HS-27A (cell line): ENCODE measurements at places on chromosomes 12 and 14.

DNA sequence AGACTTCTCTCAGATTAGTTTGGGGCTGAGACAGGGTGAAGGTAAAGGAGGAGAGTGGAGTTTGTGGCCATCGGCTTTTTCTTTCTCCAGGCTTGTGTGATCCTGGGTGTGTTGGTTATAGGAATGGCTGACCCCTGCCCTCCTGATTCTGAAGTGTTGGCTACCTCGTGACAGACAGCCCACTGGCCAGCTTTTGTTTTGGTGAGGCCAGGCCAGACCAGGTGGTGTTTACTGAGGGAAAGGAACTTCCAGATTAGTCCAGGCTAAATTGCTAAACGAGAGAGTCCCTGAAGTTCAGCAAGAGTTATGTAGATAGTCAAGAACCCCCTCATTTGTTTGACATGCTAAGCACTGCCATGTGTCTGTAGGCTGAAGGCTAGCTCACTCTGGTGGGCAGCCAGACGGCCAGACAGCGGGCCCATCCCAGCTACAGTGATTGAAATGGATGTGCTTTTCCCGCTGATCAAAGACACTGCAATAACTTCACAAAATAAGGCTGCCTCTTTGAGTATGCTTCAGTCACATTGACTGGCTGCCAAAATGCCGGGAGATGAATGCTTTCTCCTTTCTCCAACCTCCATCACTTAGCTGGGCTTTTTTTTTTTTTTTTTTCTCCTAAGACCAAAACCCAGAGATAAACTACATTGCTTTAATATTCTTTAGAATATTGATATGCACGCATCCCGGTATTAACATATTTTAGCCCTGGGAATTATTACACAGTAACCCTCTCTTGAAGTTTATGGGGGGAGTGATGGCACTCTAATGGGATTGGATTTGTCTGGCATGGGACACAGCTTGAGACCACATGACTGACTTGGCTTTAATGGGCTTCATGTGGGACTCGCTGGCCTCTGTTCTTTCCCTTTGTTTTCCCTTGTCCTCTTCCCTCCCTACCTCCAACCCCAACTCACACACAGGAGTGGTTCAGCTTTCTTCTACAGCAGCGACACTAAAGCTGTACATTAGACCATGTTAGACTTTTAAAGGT lies 76.9 kb downstream of the SMOC1 start:
- no peak for DNase-seq

GRCh38 chr12:127501916-127502315 lies 765.1 kb upstream of the TMEM132C start:
- no peak for DNase-seq

- DNase-seq, result no peak
Measured at GRCh38 chr12:118033323-118033722, 16.8 kb downstream of the RFC5 start.

DNA sequence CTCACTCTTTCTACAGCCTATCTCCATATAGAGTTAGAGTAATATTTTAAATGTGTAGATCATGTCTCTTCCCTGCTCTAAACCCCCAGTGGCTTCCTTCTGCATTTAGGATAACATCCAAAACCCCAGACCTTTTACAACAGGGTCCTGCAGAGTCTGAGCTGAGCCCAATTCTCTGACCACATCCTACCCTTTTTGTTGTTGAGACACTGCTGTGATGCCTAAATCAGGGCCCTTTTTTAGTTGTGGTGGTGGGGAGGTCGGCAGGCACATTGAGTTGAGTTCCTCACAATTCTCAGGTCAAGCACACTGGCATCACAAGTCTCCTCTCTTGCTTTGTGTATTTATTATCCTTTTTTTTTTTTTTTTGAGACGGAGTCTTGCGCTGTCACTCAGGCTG lies 1.8 kb upstream of the DDX47 start:
- DNase-seq, result no peak

DNA sequence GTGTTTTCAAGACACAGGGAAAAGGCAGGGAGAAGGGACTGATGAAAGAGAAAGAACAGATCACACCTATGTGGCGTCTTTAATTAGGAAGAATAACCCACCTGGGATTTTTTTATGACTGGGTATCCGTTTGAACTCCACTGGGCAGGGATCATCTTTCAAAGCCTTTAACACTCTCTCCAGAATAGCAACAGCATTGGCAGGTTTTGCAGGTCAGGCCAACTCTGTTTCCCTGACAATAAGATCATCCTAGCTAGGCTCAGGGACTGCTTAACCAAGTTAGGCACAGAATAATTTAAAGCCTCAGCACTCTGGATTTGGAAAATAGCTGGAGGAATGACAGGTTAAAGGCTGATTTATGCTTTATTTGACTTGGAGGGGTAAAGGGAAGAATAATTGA lies 117.6 kb downstream of the SUDS3 start:
- no peak for DNase-seq

GRCh38 chr14:100320157-100320856 lies 2.8 kb upstream of the SLC25A47 start:
- DNase-seq, result no peak

GRCh38 chr14:102548616-102549240 lies 39.2 kb upstream of the ANKRD9 start:
- DNase-seq, result no peak
